ENCODE measurements at places on chromosomes 1 and 21.

GRCh38 chr1:174584071-174584470, 136.3 kb downstream of the GPR52 start:
- no peak for DNase-seq

- DNase-seq: no peak
Measured at GRCh38 chr1:85584923-85585322, 4.4 kb downstream of the CCN1 start.

- no peak for DNase-seq
Measured at GRCh38 chr1:30264672-30265025, 458.7 kb downstream of the MATN1 start.

DNA sequence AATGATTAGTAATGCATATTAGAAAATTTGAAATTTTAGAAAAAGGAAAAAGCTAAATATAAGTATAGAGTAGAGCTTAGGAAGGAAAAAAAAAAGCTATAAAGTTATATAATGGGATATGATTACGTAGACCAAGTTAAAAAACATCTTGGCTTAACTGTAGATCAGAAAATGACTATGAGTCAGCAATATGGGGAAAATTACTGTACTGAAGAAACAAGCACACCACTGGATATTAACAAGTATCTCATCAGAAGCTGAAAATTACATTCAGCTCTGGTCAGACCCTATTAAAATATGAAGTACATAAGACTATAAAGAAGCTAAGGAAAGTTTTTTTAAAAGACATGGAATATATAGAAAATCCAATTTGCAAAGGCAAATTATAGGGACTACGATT, 19.5 kb downstream of the DNAJC8 start:
- DNase-seq: no peak

DNA sequence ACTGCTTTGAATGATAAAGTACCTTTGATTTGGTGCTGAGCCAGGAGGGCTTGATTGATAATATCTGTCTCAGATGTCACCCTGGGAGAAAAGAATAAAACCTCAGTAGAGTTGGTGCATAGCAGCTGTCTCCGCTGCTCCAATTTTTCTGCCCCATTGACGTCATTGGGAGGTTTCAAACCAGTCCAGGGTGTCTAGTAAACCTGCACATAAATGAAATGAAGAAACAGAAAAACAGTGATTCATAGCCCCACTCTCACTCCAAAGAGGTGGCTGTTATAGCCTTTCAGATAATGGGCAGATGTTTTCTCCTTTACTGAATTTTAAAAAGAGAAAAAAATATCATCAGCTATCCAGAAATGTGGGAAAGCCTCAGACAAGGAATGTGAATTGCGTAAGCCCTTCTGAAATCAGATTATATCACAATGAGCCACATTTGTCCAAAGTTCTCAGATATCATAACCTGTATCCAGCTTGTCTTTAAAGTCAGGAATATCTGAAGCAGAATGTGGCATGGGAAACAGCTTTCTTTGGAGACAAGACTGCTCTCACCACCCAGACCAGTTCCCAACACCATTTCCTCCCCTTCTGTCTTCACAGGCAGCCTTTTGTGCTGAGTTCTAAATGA, 351.3 kb upstream of the SGIP1 start:
- DNase-seq: no peak

- DNase-seq: no peak
Measured at GRCh38 chr1:170520601-170521000, 11.4 kb upstream of the GORAB start.

GRCh38 chr1:173454966-173455524, 22.1 kb upstream of the PRDX6 start:
- DNase-seq: no peak

DNA sequence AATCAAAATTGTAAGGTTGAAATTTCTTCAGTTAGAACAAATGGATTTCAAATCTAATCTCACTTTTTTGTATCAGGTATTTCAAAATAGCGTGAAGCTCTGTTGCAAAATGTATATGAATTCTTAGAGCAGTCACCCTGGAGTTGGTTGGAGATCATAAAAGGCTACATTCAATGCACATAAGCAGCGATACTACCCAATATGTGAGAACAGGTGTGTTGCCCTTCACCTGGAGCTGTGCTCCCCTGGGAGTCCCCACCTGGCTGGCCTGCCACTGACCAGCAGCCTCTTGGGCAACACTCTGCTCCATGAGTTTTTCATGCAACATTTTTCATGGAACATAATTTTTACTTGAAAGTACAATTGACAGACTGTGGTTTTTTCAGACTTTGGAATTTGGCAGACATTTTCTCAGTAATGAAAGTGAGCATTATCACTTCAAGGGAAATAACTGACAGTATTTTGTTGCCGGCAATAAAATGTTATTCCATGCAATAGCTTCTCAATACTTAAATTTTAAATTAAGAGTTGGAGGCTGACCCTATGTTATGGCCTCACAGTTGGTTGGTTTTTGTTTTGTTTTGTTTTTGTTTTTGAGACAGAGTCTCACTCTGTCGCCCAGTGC, 95.1 kb downstream of the ST3GAL3 start:
- DNase-seq: peak; percentile 44

DNA sequence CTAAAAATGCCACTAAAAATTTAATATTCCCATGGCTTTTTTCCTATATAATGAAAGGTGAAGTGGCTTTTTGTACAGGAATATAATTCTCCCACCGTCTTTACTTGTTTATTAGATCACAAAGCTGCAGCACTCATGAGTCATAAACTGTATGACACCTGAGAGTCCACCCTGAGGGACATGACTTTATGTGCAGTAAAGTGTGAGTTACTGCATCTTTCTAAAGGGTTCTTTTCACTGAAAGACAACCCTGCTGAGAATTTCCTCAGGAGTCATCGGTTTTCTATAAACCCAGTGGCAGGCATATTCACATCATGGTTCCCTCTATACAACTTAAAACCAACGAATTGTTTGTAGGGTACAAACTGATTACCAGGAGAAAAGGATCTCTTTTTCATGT, 77.4 kb downstream of the APP start:
- peak; percentile 12 for DNase-seq

- peak; percentile 69 for DNase-seq
Measured at GRCh38 chr1:203860396-203861025, 888 bp upstream of the SNRPE start.

DNA sequence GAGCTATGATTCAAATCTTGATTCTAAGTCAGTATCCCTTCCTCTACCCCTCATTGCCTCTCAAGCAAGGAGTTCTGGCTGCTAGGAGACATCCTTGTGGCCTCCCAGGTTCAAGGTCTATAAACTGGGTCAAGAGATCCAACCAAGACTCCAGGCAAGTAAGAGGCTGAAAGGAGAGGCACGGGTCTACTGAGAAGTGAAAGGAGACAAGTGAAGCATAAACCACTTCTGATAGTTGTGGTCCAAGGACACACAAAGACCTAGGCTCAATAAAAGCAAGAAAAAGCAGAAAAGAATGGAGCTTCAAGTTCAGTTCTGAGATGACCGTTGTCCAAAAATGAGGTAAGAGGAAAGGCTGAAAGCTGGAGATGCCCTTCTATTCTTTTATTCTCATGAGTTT, 17.8 kb upstream of the PPP2R5A start:
- no peak for DNase-seq

- DNase-seq: no peak
Measured at GRCh38 chr1:85992791-85993190, 163.8 kb downstream of the COL24A1 start.

DNA sequence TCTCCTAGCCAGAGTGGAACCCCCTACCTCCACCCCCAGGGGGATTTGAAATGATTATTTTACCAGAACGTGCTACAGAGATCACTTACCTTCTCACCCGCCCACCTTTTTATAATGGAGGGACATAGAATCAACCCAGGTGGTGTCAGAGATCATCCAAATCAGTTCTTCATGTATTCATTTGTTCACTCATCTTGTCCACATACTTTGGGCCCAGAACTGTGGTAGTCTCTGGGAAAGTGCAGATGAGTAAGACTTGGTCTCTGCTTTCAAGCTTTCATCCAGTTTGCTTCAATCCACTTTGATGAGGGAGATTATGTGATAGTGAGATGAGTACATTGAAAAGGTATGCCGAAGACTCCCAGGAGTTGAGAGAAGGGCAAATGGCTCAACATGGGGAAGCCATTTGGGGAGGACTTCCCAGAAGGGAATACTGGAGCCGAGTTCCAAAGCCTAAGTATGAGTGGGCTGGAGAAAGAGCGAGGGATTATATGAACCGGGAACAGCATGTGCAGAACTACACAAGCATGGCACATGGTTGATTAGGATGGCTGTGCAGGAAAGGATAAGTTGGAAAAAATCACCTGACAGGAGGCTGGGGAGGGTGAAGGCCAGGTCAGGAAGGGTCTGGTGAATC, 1.9 kb downstream of the FGGY start:
- DNase-seq: no peak

DNA sequence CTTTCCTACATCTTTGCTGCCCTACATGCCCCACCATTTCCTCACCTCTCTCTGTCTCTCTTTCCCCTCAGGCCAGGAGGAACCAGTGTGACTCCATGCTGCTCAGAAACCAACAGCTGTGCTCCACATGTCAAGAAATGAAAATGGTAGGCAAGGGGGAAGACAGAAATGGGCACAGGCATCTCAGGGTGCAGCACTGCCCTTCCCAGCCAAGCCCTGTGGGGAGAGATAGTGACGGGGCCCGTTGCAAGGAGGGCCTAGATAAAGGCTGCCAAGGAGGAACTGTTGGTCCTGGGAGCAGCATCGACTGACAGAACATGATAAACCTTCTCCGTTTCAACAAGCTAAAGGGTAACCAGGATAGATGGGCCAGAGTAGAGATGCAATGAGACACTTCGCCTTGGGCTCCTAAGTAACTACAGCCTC, 12.5 kb upstream of the PIGC start:
- DNase-seq: no peak

DNA sequence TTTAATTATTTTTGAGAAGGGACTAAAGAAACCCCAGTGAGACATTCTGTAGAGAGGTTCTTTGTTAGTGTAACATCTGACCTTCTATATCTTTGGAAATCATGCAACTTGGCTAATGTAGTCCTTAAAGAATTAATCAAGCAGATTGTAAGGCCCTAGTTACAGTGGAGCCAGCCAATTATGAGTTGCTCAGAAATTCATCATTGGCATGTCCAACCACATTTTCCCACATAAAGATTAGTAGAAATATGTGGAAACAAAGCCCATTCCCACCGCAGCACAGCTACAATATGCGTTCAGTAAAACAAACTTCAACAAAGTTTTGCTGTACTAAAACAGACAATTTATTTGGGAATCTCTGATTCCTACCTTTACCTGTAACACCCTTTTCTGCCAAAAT, 27.8 kb downstream of the WNT2B start:
- DNase-seq: no peak

DNA sequence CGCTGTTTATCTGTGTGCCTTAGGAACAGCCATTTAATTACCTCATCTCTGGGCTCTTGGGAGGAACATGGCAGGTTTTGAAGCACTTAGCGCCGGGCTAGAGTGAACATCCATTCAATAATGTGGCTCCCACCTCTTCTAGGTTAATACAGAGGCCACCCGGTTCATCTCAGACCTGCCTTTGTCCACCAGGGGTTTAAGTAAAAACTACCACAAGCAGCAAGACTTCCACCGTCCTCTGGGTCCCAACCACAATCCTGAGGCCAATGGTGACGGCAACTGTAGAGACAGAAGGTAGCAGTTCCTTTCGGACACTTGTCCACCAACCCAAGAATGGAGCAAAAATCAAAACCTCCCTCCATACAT, 924 bp upstream of the DDOST start:
- DNase-seq: peak; percentile 8

DNA sequence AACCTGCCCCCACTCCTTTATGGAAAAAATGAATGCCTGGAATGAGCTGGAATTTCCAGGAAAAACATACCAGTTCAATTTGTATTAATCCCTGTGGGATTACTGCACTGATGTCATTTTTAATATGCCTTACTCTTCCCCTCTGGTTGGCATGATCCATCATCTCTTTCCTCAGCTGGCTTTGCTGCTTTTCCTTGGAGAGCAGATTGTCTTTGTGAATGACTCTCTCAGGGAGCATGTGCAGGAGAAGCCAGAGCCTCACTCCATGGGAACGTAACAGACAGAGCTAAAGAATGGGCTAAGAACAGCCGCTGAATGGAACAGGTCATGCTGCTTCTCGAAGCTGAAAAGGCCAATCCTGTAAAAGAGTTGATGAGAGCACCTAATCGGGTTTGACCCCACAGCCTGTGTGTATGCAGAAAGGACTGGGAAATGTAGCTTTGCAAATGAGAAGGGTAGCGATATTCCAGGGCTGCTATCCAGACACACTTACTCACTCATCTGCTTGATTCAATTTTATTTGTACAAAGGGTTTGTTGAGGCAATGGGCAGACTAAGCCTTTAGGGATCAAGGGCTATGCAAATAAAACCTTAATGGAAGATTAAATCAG, 20.7 kb downstream of the PHC2 start:
- DNase-seq: peak; percentile 68

GRCh38 chr1:160547422-160547821, 24.4 kb upstream of the SLAMF6 start:
- DNase-seq: no peak

DNA sequence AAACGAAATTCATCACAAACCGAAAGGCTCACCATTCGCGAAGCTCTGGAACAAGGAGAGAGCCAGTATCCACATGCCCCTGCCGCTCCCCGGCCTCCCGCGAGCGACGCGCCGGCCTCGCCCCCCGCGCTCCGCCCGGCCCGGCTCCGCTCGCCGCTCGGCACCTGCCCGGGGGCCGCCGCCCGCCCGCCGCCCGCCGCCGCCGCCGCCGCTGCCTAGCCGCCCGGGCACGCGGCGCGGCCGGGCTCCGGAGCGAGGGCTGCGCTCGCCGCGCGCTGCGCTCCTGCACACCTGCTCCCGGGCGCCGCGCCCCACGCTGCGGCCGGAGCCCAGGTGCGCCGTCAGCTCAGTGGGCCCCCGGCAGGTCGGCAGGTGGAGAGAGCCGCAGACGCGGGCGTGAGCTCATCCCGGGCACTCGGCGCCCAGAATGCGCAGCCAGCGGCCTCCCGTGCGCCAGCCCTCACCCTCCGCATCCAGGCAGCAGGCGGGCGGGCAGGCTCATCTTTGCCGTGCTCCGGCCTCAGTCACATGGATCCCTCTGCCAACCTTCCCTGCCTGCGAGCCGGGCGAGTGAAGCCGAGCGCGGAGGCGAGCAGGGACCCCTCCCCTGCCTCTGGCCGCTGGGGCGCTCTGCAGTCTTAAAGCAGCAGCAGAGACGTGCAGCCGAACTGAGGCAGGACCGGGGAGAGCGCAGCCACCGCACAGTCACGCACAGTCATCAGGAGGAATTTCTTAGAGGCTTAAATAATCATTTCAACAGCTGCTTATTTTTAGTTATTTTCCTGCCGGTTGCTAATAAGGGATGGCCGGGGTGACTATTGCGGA, at the start of gene DSCAM:
Gene DSCAM, minus strand, starts transcription at position 572 of the 825 bp plus-strand sequence. Its CDS starts 497 bp downstream, at position 75.
- DNase-seq: peak; percentile 92

DNA sequence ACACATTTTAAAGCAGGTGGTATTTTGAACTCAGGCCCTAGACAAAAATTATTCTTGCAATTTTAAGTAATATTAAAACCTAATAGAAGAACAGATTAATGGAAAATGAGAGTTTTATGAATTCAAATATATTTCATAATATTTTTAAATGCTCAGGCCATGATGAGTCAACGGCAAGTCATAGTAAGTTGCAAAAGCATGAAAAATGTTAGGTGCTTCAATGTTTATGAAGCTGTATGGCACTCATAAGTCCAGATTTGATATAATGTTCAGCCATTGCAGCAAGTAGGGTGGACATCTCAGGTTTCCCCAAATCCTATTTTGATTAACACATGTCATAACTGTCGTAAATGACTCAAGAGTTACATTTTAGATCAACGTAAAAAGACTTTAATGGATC, 112.6 kb downstream of the GRIK1 start:
- DNase-seq: no peak

- no peak for DNase-seq
Measured at GRCh38 chr1:150683914-150684313, 13.0 kb downstream of the GOLPH3L start.

- no peak for DNase-seq
Measured at GRCh38 chr1:10613340-10613739, 138.6 kb downstream of the PEX14 start.

Measured in NCI-H69 (cell line).